ENCODE measurements at places on chromosomes 4 and X. TPM values are rescaled to one million over a fixed set of nuclear protein-coding genes. Genes with fewer than 3 reads are reported as not detected.

AADAT gene
- 3.3 TPM for total RNA-seq

PNMA5 gene
- total RNA-seq, result not detected

ADAM29 gene
- total RNA-seq, result not detected

DNA sequence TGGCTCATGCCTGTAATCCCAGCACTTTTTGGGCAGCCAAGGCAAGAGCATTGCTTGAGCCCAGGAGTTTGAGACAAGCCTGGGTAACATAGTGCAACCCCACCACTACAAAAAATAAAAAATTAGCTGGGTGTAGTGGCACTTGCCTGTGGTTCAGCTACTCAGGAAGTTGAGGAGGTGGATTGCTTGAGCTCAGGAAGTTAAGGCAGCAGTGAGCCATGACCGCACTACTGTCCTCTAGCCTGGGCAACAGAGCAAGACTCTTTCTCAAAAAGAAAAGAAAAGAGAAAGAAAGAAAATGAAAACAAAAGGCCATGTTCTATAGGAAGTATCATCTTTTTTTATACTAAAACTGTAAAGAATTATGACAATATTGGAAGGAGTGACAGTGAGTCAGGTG, 38.5 kb downstream of the NEK1 start:
- no peak for DNase-seq

DNA sequence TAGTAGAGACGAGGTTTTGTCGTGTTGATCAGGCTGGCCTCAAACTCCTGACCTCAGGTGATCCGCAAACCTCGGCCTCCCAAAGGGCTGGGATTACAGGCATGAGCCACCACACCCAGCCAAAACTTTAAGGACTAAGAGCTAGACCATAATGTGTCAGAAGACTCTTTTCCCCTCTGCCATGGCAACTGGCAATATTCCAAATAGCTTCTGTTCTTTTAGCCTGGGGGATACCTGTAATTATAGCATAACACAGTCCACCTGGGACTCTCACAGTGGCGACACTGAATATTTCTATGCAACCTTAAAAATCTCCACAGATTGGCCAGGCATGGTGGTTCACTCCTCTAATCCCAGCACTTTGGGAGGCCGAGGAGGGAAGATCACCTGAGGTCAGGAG, 45.5 kb upstream of the RBM47 start:
- DNase-seq, result no peak

- DNase-seq, result peak; percentile 73
These were observed at the start of gene RAP2C for GRCh38 chrX:132219343-132219768. Gene RAP2C (minus strand): TSS chrX:132219447. CDS start chrX:132217268, 2,179 bp downstream.

GRCh38 chr4:101037249-101037648, 310.1 kb downstream of the PPP3CA start:
- DNase-seq, result no peak

All from pancreas (tissue), 10 donors.